ENCODE measurements at places on chromosomes 5 and 9. TPM values are rescaled to one million over a fixed set of nuclear protein-coding genes. Genes with fewer than 3 reads are reported as not detected.

LCN15 gene
- not detected for total RNA-seq

DHFR gene
- 21.6 TPM for total RNA-seq

HTR1A gene
- total RNA-seq = 1.8 TPM

FOXD4L4 gene
- total RNA-seq = 0.47 TPM

TGFBI gene
- 147 TPM for total RNA-seq

ZNF782 gene
- total RNA-seq = 10.6 TPM

FOXD4L6 gene
- total RNA-seq = not detected

PCDHB16 gene
- total RNA-seq = 3.4 TPM

CORO2A gene
- 38.8 TPM for total RNA-seq

MRRF gene
- 61.5 TPM for total RNA-seq

GRCh38 chr5:103918668-103919367 lies 356.2 kb upstream of the NUDT12 start:
- no peak for DNase-seq

- DNase-seq = no peak
Observed at GRCh38 chr5:156815988-156816599, 34.0 kb upstream of the PPP1R2B start.

DNA sequence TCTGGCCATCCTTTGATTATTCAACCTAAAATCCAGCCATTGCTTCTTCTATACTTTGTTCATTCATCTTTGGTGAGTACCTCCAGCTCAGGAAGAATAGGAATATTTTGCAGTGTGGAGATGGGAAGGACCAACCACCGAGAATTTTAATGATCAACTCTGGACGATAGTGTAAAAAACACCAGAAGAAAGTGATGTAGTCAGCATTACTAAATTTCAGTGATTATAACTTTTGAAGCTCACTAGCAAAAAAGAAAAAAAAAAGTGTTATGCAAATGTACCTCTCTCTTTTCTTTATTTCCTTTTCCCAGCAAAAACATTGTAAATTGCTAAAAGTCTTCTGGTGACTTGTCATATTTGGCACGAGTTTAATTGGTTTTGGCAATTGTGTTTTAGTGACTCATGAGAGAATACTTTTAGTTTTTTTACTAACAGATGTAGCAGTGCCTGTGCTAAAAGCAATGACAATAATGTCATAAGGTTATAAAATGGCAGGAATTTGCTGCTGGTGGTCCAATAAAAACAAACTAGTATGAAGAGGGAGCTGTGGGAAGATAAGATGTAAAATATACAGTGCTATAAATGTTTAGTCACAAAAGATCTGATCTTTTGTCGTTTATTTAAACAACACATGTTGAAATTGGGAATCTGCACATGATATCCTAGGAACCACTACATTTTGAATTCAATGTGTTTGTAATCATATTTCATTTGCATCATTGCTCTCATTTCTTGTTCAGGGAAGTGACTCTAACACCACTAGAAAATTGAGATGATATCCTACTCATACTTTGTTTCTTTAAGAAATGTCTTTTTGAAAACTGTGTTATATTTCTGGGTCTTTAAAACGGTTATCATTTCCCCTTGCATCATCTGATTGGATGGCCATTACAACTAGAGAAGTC lies 81.3 kb upstream of the ERCC6L2 start:
- no peak for DNase-seq

GRCh38 chr5:6236858-6237481 lies 141.4 kb downstream of the MED10 start:
- no peak for DNase-seq

- DNase-seq = no peak
Observed at GRCh38 chr5:168455201-168455600, 31.1 kb upstream of the RARS1 start.

DNA sequence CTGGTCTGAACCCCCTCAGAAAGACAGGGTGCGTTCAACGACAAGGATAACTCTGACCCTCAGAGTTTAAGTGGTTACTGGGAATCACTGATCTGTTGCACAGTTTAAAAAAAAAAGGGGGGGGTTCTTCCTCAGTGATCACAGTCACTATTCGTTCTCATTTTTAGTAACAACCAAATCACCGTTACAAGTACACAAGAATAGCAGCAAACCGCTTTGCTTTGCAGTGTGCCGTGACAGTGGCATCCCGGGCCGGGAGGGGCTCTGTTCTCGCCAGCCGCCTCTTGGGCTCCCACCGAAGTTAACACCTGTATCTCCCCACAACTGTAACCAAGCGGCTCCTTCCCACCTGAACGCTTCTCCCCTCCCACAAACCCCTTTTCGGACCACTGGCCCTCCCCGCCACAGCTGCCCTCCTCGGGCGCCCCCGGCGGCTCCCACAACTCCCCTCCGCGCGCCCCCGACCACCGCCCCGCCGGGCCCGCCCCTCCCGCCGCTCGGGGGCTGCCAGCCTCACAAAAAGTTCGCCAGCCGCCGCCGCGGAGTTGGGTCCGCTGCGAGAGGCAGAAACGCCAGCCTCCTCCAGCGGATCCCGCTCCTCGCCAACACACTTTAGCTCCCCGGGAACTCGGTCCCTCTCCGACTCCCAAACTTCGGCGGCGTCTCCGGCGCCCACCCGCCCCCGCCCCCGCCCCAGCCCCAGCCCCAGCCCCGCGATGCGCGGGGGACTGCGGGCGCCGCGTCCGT lies 1.2 kb downstream of the SSBP2 start:
- DNase-seq = peak; percentile 58

DNA sequence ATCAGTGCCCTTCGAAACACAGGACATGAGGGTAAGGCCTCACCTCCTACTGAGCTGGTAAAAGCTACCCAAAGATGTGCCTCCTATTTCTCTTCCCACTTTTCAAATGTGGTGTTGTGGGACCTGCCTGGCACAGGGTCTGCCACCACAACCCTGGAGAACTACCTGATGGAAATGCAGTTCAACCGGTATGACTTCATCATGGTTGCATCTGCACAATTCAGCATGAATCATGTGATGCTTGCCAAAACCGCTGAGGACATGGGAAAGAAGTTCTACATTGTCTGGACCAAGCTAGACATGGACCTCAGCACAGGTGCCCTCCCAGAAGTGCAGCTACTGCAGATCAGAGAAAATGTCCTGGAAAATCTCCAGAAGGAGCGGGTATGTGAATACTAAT lies 1.9 kb downstream of the IRGM start:
- no peak for DNase-seq

GRCh38 chr9:99220011-99220410 lies 1.7 kb downstream of the ALG2 start:
- no peak for DNase-seq

DNA sequence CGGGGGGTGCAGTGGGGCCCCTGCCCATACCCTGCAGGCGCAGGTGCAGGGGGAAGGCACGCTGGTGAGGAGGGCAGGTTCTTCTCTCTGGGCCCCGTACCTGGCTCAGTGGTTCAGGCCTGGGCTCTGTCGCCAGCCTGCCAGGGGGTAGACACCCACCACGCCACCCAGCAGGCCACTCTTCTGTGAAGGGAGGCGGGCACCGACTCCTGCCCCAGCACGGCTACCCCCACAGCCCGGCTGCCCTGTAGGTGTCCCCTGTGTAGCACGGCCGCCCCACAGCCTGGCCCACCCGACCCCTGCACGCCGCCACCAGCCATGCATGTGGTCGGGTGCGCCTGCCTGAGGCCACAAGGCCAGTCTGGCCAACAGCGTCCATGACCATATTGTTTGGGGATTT lies 1.7 kb downstream of the LCN6 start:
- DNase-seq = no peak

GRCh38 chr5:177357146-177357458 lies 622 bp upstream of the RGS14 start:
- no peak for DNase-seq

- no peak for DNase-seq
Observed at GRCh38 chr5:158699298-158699880, 400.3 kb downstream of the EBF1 start.

- DNase-seq = peak; percentile 48
Observed at GRCh38 chr5:87541033-87541432, 128.3 kb upstream of the CCNH start.

DNA sequence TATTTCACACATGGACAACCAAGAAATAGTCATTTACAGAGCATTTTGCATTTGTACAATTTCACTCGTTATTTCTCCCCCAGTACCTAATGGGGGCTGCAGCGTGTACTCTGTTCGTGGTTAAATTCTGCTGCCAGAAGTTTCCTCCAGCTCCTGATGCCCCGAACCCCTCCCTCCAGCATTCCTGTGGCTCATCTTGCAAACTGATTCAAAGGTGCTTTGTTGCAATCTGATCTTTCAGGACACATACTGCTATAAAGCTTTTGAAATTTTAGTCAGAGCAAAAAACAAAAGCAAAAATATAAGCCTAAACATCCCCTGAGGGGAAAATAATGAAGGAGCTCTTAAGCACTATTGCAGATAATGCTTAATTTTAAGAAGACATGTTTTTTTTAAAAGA lies 27.7 kb downstream of the UBLCP1 start:
- DNase-seq = no peak

GRCh38 chr9:14057368-14058324 lies 256.3 kb downstream of the NFIB start:
- DNase-seq = no peak

- no peak for DNase-seq
Observed at GRCh38 chr5:175420383-175420782, 23.6 kb downstream of the DRD1 start.

- no peak for DNase-seq
Observed at GRCh38 chr5:161546095-161546469, 443 bp downstream of the GABRB2 start.

DNA sequence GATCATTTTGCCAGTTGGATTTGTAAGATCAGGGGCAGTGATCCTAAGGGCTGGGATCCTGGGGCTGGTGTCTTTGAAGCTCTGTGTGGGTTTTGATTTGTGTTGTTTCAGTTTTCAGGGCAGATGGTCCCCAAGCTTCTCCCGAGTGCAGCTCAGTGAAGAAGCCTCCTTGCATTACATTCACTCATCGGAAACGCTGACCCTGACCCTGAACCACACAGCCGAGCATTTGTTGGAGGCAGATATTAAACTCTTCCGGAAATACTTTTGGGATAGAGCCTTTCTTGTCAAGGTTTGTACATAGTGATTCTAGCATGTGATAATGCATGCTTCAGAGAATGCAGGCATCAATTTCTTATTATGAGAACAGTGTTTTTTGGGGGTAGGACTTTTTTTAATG lies 150.4 kb downstream of the ARHGEF28 start:
- no peak for DNase-seq

DNA sequence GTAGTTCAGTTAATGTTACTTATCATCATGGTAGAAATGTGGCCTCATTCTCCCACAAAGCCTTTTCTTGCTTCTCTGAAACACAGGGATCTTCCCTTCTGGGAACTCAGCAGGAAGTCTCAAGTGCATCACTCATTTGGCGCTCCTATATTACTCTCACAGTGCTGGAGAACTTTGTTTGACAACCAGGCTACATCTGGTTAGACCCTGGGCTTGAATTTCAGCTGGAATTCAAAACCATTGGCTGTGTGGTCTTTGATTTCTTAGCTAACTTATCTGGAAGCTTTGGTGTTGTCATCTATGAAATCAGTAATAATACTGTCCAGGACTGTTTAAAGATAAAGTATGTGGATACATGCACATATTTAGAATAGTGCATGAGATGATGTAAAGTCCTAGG lies 1777.1 kb downstream of the MAT2B start:
- no peak for DNase-seq

DNA sequence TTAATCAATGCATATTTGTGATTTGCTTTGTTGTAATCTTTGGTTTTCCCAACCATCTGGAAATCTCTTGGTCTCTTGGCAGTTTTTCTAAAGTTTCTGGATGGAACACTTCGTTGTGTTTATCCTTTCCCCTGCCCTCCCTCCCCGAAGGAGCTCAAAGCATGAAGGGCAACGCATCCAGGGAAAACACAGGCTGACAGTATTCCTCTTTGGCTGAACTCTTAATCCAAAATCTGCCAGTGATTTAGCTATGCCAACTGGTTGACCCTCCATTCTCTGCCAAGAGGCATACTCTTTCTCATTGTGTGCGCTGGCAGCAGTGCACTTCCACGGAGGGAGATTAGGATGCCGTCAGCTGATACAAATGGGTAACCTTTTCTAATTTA lies 20.5 kb downstream of the ZBTB34 start:
- DNase-seq = no peak

DNA sequence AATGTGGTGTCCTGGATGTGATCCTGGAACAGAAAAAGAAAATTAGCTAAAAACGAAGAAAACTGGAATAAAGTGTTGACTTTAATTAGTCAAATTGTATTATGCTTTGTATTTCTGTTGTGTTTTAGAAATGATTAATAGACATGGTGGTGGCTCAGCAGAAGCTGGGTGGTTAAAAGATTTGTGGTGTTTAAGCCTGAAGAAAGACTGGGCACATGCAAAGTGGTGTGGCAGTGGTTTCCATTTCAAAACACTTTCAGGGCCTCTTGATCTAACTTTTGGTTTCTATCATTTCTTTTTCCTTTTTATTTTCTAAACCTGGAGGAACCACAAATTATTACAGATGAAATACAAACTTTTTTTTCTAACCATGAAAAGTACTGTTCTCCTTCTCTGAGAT lies 44.1 kb downstream of the ADGRV1 start:
- DNase-seq = no peak

- DNase-seq = no peak
Observed at GRCh38 chr5:132471944-132472343, 18.6 kb downstream of the IRF1 start.

DNA sequence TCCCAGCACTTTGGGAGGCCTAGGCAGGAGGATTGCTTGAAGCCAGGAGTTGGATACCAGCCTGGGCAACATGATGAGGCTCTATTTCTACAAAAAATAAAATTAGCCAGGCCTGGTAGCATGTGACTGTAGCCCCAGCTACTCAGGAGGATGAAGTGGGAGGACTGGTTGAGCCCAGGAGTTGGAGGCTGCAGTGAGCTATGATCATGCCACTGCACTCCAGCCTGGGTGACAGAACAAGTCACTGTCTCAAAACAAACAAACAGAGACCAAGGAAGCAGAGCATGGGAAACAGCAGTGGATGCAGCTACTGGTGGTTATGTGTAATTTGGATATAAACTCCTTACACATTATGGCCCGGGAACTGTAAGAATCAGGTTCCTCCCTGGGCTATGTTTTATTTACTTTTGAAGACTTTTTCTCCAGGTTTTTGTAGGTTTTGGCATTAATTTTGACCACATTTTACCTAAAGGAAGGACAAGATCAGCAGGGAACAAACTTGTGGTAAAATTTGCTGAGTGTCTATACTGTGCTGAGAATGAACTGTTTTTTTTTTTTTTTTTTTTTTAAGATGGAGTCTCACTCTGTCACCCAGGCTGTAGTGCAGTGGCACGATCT lies 8.3 kb downstream of the KIF2A start:
- DNase-seq = no peak
